IPS DF 6.9 (cell line): ENCODE measurements at places on chromosomes 5 and 9.

GRCh38 chr5:80654054-80654390 lies 430 bp upstream of the MSH3 start:
- H3K27ac ChIP-seq: no peak overlapping the region
- H3K4me3 ChIP-seq: peak overlapping the region; percentile 95; the same call in 1 of the 2 replicates
- no peak for DNase-seq

GRCh38 chr5:141363952-141364660 lies at the start of gene PCDHGA5:
TSS of gene PCDHGA5 (plus strand) at chr5:141364162. CDS start at chr5:141364331, 169 bp downstream.
- H3K4me3 ChIP-seq: no peak within 1 kb of the TSS
- no peak within 1 kb of the TSS for H3K27ac ChIP-seq
- no peaks in the 10 kb centered on the region for H3K4me1 ChIP-seq
- H3K27me3 ChIP-seq: no peaks in the 10 kb centered on the region

- no peaks in the 10 kb centered on the region for H3K36me3 ChIP-seq
- no peaks in the 10 kb centered on the region for H3K27me3 ChIP-seq
- no peak for DNase-seq
- H3K27ac ChIP-seq: no peak overlapping the region
- no peak overlapping the region for H3K4me3 ChIP-seq
Measured at GRCh38 chr5:75522025-75522424, 10.3 kb downstream of the POLK start.

GRCh38 chr5:44774279-44774880 lies 34.4 kb upstream of the MRPS30 start:
- peak; percentile 4 for DNase-seq
- H3K36me3 ChIP-seq: no peaks in the 10 kb centered on the region
- no peak overlapping the region for H3K27ac ChIP-seq
- H3K4me3 ChIP-seq: no peak overlapping the region
- H3K4me1 ChIP-seq: no peaks in the 10 kb centered on the region
- H3K27me3 ChIP-seq: no peaks in the 10 kb centered on the region

DNA sequence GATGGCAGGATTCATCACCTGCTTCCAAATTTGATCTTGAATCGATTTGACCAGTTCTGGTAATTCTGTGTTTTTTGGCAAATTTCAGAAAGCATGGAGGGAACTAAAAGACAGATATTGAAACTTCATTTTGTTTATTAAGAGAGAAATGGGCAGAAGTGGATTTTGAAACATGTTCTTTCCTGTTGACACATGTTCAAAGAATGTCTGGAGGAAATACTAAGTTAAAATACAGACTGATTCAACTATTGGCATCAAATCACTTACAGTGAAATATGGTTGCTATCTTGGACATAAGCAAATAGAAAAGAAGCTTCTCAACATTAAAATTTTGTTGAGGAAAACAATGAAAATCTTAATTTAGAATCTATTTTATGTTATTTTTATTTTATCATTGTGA lies 19.3 kb upstream of the GZMK start:
- H3K36me3 ChIP-seq: no peaks in the 10 kb centered on the region
- H3K4me3 ChIP-seq: no peak overlapping the region
- no peaks in the 10 kb centered on the region for H3K27me3 ChIP-seq

GRCh38 chr5:78016863-78017529 lies 240.9 kb upstream of the TBCA start:
- no peak overlapping the region for H3K27ac ChIP-seq
- no peak overlapping the region for H3K4me3 ChIP-seq
- no peaks in the 10 kb centered on the region for H3K36me3 ChIP-seq
- peaks cover 19% of the 10 kb centered on the region for H3K27me3 ChIP-seq
- peak; percentile 25 for DNase-seq

DNA sequence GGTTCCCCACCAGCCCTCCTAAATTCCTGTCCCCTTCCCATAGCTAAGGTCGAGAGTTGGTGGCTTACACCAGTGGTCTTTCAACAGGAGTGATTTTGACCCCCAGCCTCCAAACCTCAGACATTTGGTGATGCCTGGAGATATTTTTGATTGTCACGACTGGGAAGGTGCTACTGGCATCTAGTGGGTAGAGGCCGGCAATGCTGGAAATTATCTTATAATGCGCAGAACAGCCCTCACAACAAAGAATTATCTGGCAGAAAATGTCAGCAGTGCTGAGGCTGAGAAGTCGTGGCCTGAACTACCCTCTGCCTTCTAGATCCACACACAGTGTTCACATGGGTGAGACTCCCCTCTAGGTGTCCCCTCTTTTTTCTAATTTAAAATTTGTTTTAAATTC lies 69.6 kb downstream of the IL31RA start:
- H3K4me1 ChIP-seq: no peaks in the 10 kb centered on the region
- no peak overlapping the region for H3K27ac ChIP-seq
- no peaks in the 10 kb centered on the region for H3K36me3 ChIP-seq
- H3K27me3 ChIP-seq: no peaks in the 10 kb centered on the region
- DNase-seq: no peak

DNA sequence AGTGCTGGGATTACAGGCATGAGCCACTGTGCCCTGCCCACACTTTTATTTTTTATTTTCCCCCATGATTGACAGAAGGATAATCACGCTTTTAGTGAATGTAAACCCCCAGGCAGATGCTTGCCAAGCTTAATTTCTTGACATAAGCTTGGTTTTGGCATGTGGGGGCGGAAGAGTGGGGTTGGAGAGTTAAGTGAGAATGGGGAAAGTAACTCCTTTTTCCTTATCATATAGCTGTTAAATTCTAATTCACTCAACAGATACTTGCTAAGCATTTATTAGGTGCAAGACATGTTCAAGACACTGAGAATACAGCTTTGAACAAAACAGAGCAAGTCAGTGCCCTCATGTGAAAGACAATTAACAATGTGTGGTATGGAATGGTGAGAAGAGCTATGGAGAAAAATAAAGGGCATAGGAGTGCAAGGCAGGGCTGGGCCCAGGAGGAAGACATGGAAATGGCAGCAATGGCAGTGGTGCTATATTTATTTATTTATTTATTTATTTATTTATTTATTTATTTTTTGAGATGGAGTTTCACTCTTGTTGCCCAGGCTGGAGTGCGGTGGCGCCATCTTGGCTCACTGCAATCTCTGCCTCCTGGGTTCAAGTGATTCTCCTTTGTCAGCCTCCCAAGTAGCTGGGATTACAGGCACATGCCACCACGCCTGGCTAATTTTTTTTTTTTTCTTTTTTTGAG lies 2.2 kb downstream of the SLC26A2 start:
- no peaks in the 10 kb centered on the region; the same call in 1 of the 2 replicates for H3K27me3 ChIP-seq
- no peak overlapping the region for H3K4me3 ChIP-seq
- DNase-seq: no peak
- no peaks in the 10 kb centered on the region for H3K36me3 ChIP-seq

- H3K4me1 ChIP-seq: no peaks in the 10 kb centered on the region; the same call in 1 of the 2 replicates
- DNase-seq: no peak
- no peak overlapping the region for H3K27ac ChIP-seq
- no peaks in the 10 kb centered on the region for H3K27me3 ChIP-seq
- no peaks in the 10 kb centered on the region; the same call in 1 of the 2 replicates for H3K36me3 ChIP-seq
- H3K4me3 ChIP-seq: no peak overlapping the region
Measured at GRCh38 chr9:133709015-133709611, 29.0 kb downstream of the SARDH start.

DNA sequence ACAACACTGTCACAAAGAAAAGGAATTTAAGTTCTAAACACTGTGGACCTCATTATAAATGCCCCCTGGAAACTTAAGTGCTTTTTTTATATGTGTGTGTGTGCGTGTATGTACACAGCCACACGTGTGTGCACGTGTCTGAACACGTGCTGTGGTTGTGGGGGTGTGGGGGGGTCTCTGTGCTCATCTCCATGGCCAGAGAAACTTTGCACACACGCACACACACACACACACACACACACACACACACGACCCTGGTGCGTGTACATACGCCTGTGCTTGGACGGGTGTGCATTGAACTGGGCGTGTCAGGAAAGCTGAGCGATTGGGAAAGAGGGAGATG lies 27.9 kb downstream of the AMBP start:
- H3K27me3 ChIP-seq: no peaks in the 10 kb centered on the region
- no peaks in the 10 kb centered on the region for H3K4me1 ChIP-seq
- H3K4me3 ChIP-seq: no peak overlapping the region
- H3K36me3 ChIP-seq: peaks cover 15% of the 10 kb centered on the region
- no peak for DNase-seq

DNA sequence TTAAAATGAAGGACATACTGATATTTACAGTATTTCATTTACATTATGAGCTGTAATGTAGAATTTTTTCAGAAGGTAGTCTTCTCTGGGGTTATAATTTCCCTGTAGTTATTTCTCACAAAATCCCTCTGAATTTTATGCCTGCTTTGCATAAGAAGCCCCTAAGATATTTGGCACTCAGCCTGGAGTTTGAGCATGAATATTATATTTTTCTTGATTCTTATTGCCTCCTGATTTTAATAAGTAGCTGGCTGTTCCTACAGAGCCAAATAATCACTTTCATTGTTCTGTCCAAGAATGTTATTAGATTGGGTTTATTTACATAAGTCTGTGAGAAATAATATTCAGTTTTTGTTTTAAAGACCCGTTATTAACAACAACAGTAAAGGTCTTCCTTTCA lies 195.0 kb downstream of the FER start:
- no peak overlapping the region for H3K4me3 ChIP-seq
- H3K36me3 ChIP-seq: no peaks in the 10 kb centered on the region
- no peak overlapping the region for H3K27ac ChIP-seq
- H3K4me1 ChIP-seq: no peaks in the 10 kb centered on the region; the same call in 1 of the 2 replicates

DNA sequence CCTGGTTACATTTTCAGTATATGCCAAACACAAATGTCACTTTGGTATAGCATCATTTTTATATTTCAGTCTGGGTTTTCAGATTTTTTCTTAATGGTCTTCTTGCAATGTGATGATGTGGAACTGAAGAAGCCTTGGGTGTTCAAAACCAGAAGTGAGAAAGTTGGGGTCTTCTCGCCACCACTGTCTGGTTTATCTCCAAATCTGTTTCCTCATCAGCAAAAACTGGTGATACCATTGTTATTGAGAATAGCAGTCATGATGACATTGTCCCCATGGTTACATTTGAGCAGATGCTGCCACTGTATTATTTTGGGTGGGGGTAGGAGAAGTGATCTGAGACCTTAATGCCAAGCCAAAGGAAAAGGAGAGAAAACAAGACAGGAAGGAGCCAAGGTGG lies 85.9 kb upstream of the MAP3K1 start:
- no peaks in the 10 kb centered on the region for H3K27me3 ChIP-seq
- no peaks in the 10 kb centered on the region for H3K4me1 ChIP-seq
- no peak overlapping the region for H3K27ac ChIP-seq
- H3K4me3 ChIP-seq: no peak overlapping the region

DNA sequence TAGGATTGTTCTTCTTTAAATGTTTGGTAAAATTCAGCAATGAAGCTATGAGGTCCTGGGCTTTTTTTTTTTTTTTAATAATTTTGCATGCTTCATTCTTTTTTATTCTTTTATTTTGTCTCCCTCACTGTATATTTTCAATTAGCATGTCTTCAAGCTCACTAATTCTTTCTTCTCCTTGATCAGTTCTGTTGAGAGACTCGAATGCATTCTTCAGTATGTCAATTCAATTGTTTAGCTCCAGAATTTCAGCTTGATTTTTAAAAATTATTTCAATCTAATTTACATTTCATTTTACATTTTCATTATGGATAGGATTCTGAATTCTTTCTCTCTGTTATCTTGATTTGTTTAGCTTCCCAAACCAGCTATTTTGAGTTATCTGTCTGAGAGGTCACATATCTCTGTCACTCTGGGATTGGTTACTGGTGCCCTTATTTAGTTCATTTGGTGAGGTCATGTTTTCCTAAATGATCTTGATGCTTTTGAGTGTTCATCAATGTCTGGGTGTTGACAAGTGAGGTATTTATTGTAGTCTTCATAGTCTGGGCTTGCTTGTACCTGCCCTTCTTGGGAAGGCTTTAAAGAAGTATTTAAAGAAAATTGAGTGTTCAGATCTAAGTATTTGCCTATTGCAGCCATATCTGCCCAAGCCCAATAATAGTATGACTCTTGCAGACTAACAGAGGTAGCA lies 9.1 kb downstream of the LURAP1L start:
- H3K36me3 ChIP-seq: no peaks in the 10 kb centered on the region
- DNase-seq: no peak
- H3K4me1 ChIP-seq: 0 out of 2 replicates have a peak, but pooled peaks cover 1% of the 10 kb centered on the region
- H3K27ac ChIP-seq: no peak overlapping the region

GRCh38 chr5:72472031-72472430 lies 35.2 kb downstream of the ZNF366 start:
- H3K27ac ChIP-seq: no peak overlapping the region
- no peak overlapping the region for H3K4me3 ChIP-seq
- no peak for DNase-seq
- no peaks in the 10 kb centered on the region for H3K27me3 ChIP-seq
- no peaks in the 10 kb centered on the region for H3K4me1 ChIP-seq

GRCh38 chr5:141714542-141715310 lies 32.7 kb upstream of the ARAP3 start:
- no peak overlapping the region for H3K4me3 ChIP-seq
- H3K4me1 ChIP-seq: peaks cover 7% of the 10 kb centered on the region
- no peaks in the 10 kb centered on the region for H3K27me3 ChIP-seq
- no peaks in the 10 kb centered on the region for H3K36me3 ChIP-seq
- H3K27ac ChIP-seq: no peak overlapping the region
- no peak for DNase-seq

DNA sequence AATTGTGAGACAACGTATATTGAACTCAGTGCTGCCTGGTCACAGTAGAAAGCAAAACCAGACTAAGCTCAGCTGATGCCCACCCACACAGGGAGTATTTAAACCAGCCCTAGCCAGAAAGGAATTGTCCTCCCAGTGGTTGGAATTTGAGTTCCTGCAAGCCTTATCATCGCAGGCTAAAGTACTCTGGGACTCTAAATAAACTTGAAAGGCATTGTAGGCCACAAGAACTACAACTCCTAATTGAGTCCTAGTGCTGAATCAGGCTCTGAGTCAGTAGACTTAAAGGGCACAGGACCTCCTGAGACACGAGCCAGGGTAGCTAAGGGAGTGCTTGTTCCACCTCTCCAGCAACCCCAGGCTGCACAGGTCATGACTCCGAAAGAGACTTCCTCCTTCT lies 171.4 kb downstream of the MCTP1 start:
- DNase-seq: no peak
- H3K27ac ChIP-seq: no peak overlapping the region
- H3K4me1 ChIP-seq: peaks cover 2% of the 10 kb centered on the region; the same call in 1 of the 2 replicates
- H3K4me3 ChIP-seq: no peak overlapping the region
- no peaks in the 10 kb centered on the region for H3K36me3 ChIP-seq
- no peaks in the 10 kb centered on the region for H3K27me3 ChIP-seq

- no peak overlapping the region for H3K4me3 ChIP-seq
- H3K4me1 ChIP-seq: no peaks in the 10 kb centered on the region
- H3K27me3 ChIP-seq: no peaks in the 10 kb centered on the region
- no peak overlapping the region for H3K27ac ChIP-seq
Measured at GRCh38 chr9:27408001-27408400, 111.1 kb upstream of the EQTN start.

GRCh38 chr5:138370537-138370936 lies 18.1 kb downstream of the KDM3B start:
- H3K27me3 ChIP-seq: no peaks in the 10 kb centered on the region
- H3K36me3 ChIP-seq: no peaks in the 10 kb centered on the region
- no peak for DNase-seq
- H3K27ac ChIP-seq: no peak overlapping the region
- H3K4me1 ChIP-seq: no peaks in the 10 kb centered on the region
- H3K4me3 ChIP-seq: no peak overlapping the region

- no peaks in the 10 kb centered on the region for H3K27me3 ChIP-seq
- H3K4me1 ChIP-seq: no peaks in the 10 kb centered on the region
- no peak overlapping the region for H3K27ac ChIP-seq
- H3K36me3 ChIP-seq: no peaks in the 10 kb centered on the region
Measured at GRCh38 chr9:107266624-107267368, 16.3 kb upstream of the RAD23B start.
